ENCODE measurements at places on chromosomes 13 and 19.

GRCh38 chr13:74329962-74330361, 195.8 kb upstream of the KLF12 start:
- no peak for DNase-seq

DNA sequence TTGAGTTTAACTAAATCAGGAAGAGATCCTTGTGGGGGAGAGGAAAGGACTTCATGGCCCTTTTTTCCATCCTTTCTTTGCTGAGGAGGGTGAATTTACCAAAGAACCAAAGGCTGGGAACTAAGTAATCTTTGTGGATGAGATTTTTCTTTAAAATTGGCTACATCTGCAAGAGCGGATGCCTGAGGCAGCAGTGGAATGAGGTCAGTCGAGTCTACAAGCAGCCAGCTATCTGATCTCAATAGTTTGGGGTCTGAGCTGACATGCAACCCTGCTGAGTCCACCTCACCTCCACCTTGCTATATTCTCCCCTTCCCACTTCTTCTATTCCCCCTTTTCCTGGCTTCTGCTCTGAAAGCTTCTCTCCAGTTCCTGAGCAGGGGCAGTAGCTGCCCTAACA, 3.6 kb upstream of the DNAJC15 start:
- DNase-seq, result no peak

GRCh38 chr19:4694211-4694987, 24.3 kb upstream of the MYDGF start:
- no peak for DNase-seq

DNA sequence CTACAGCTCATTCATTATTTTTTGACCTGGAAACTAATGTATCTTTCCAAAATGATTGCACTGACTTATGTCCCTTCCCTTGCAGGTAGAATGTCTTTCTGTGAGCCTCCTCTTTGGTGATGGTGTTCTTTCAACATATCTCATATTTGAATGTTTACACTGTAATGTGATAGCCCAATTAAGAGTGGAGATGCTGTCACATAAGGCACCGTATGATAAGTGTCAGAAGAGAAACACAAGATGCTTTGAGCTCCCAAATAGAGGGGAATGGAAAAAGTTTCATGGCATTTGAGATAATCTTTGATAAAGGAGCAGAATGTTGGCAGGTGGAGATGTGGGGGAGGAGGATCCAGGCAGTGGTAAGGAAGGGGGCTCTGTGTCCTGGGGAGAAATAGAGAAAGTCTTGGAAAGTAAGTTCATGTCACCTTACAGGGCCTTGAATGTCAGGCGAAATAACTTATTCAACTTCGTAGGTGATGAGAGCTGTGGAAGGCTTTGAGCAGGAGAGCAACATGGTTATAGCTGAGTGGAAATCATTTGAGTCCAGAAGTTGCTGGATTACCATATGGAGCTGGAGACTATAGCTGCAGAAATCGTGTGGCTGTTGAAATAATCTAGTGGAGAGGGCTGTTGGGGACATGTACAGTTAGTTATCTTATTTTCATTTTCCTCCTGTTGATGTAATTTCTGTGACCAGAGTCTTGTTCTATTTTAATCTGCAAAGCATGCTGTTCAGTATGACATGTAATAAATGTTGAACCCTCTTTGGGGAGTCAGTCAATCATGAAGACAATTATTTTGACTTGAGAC, 10.3 kb upstream of the RNF113B start:
- DNase-seq, result no peak
